H54 (cell line): ENCODE measurements at places on chromosomes 1 and 21.

DNA sequence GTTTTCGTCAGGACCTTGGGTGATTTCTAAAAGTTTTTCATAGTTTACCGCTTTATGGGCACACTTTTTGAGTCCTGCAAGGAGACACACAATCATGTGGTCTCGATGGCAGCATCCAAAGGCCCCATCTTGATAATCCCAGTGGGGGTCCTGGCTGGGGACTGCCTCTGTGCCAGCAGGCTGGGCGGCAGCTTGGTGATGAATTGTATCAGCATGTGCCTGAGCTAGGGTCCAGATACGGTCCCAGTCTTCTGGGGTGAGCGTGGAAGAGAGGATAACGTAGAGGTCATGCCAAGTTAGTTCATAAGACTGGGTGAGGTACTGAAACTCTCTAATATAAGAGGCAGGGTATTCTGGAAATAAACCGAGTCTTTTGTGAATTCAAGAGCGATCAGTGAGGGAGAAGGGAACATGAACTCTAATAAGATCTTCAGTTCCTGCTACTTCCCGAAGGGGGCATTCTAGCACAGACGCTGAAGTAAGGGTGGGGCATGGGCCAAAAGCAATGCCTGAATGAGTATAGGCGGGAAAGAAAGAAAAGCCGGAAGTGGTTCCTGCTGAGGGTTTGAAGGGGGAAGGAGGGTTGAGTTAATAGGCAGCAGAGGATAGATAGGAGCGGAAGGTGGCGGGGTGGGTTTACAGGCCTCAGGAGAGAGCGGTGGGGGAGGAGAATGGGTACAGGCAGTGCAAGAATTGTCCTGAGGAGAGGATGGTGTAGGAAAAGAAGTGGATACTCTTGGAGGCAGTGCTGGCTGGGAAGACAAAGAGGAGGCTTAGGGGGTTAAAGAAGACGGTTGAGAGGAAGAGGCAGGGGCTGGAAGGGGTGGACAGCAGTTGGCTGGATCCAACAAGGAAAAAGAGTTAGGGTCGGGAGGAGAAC, 1.6 kb downstream of the ERVH48-1 start:
- DNase-seq, result peak; percentile 82

- no peak for DNase-seq
Observed at GRCh38 chr1:84492726-84493125, 13.5 kb upstream of the SPATA1 start.

DNA sequence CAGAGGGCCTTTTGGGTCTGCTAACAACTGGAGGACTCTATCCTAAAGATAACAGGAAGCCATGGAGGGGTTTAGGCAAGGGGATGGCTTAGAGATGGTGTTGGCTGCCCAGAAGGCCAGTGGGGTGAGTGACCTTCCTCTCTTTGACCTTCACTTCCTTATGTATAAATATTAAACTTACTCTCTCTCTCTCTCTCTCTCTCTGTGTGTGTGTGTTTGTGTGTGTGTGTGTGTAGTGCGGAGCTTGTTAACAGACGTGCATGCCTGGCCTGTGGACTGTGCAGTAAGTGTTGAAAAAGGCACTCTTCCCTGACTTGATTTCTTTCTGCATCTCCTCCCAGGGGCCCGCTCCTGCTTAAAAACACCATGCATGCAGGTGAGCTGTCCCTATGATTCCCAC, 10.0 kb downstream of the MROH7 start:
- no peak for DNase-seq

GRCh38 chr1:84467298-84467697, 11.8 kb upstream of the RPF1 start:
- DNase-seq, result no peak

GRCh38 chr1:221315330-221315729, 426.6 kb downstream of the DUSP10 start:
- DNase-seq, result no peak

GRCh38 chr1:47184822-47185677, 4.8 kb downstream of the PDZK1IP1 start:
- DNase-seq, result no peak

DNA sequence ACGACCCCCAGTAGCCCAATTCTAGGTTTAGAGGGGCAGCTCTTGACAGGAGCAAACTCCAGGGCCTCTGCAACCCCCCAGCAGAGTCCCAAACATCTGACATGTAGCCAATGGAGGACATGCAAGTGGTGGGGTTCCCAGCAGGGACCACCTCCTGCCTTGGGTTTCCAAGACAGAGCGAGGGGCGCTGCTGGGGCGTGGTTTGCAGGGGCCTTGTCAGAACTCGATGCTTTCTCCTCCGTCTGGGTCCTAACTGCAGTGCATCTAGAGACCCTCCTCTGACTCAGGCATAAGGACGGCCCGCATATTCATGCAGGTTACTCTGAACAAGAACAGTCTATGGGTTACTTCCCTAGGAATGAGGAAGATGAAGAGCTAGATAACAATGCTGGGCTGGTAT, 17.2 kb downstream of the EPHX1 start:
- no peak for DNase-seq

DNA sequence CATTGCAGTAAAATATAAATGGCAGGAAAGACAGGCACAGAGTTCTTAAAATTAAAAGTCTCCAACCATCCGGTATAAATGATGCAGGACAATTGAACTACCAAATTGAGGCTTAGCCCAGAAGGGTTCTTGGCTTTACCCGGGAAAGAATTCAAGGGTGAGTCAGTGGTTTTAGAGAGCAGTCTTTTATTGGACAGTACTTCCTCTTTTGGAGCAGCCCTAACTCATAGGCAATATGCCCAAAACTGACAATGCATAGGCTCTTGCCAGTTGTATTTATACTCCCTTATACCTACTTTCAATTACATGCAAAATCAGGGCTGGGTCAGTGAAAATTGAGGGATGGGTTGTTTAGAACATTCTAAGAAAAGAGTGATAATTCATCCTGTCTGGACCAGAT, 1628.9 kb upstream of the PRMT6 start:
- DNase-seq, result no peak
